ENCODE measurements at places on chromosomes 13 and 19.

GRCh38 chr13:51158365-51158764 lies 47.3 kb upstream of the C13orf42 start:
- no peak for DNase-seq

- DNase-seq: no peak
Observed at GRCh38 chr19:13284929-13285928, 135.0 kb downstream of the IER2 start.

GRCh38 chr13:73228546-73228945 lies 169.7 kb downstream of the KLF5 start:
- peak; percentile 54 for DNase-seq

DNA sequence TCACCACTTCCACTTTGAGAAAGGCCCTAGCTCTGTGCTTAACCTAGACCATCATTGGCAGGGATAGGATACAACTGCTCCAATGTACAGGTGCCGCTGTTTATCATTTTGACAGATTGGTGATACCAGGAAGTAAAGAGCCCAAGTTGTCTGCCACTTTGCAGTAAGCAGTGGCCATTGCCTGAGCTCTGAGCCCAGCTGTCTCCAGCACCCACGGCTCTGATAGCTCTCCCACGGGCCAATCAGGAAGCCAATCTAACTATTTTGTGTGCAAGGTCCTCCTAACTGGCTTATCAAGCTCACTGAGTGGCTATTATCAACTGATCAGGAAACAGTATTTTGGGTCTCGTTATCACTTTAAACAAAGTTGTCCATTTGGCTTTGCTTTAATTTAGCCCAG lies 181.1 kb downstream of the DCT start:
- no peak for DNase-seq

- peak; percentile 77 for DNase-seq
Observed at GRCh38 chr13:113802090-113802531, 43.1 kb downstream of the TMEM255B start.

DNA sequence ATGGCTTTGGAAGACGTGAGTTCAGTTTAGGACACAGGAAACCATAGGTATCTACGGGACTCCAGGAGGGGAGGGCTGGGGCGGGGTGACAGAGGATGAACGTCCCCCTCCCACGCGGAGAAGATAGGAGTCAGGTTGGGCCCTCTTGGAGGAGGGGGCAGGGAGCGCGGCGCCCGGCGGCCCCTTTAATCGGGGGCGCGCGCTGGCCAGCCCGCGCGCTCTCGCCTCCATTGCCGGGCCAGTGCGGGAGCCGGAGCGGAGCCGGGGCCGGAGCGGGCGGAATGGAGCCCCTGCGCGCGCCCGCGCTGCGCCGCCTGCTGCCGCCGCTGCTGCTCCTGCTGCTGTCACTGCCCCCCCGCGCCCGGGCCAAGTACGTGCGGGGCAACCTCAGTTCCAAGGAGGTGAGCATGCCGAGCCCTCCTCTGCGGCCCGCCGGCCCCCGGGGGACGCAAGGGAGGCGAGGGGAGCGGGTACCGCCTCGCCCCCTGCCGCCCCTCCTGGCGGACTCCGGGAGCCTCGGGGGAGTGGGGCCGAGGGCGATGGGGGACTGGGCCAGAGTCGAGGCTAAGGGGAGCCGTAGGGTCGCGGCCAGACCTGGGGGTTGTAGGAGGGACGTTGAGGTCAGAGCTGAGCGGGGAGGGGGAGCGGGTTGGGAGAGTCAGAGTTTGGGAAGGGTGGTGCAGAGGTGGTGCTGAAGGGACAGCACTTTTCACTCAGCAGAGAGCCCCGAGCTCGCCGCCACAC lies at the start of gene TMEM145:
TSS of gene TMEM145 (plus strand) at position 214 of the 744 bp plus-strand sequence. CDS start at position 282, 68 bp downstream.
- DNase-seq: peak; percentile 50

GRCh38 chr13:39154041-39154440 lies 115.8 kb downstream of the NHLRC3 start:
- DNase-seq: no peak

GRCh38 chr19:485077-485476 lies 11.2 kb upstream of the MADCAM1 start:
- DNase-seq: no peak

DNA sequence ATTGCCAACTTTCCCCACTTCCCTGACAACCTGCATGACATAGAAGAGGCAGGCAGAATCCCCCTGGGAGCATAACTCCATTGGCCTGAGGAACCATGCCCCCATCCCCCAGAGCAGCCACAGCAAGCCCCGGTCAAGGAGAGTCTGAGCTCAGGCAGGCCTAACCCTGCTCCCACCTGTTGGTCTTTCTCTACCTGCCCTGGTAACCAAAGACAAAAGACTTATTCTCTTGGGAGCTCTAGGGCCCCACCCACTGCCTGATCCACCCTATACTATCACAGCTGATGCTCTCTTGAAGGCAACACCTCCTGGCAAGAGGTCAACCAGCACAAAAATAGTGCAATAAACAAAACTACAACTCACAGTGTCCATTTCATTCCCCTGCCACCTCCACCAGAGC lies 59.3 kb downstream of the TNFSF13B start:
- no peak for DNase-seq

- DNase-seq: no peak
Observed at GRCh38 chr19:3867971-3868769, 668 bp downstream of the ZFR2 start.

GRCh38 chr13:33554919-33555791 lies 262.8 kb upstream of the RFC3 start:
- peak; percentile 63 for DNase-seq

DNA sequence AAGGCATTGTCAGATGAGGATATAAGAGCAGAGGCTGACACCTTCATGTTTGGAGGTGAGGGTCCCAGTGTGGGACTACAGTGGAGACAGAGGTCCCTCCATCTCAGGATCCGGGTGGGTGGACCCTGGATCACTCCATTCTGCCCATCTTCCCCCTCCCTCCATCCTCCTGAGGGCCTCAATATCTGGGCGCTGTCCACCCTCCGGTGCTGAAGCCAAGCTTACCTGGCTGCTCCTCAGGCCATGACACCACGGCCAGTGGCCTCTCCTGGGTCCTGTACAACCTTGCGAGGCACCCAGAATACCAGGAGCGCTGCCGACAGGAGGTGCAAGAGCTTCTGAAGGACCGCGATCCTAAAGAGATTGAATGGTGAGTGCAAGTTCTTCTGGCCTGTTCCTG lies 11.9 kb downstream of the CYP4F12 start:
- DNase-seq: no peak

DNA sequence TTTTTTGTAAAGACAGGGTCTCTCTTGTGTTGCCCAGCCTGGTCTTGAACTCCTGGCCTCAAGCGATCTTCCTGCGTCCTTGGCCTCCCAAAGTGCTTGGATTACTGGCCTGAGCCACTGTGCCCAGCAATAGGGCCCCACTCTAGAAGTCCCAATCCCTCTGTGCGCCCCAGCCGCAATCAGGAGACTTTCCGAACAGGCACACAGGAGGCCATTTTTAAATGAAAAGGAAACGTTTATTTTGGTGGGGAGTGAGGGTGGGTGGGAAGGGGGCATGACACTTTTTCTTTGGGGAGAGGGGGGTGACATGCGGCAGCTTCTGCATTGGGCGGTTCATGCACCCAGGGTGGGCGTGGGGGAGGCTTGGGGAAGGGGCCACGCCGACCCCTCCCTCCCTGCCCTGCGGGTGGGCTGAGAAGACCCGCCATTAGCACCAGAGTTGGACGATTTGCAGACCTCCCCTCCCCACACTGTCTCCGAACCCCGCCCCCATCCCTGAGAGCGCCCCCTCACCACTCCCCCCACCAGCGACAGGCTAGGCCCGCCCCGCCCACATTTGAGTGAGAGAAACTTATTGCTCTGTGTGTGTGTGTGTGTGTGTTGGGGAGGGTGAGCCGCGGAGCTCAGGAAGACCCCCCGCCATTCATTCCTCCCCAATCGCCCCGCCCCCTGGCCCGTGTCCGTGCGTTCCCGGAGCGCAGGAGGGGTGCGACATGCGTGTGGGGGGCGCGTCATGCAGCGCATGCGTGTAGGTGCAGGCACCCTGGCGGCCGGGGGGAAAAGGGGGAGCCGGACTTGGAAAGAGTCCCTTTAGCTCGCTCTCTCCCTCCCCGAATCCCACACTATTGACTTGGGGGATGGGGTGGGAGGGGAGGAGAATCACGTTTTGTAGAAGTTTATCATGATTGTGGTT lies 17.2 kb downstream of the KCNC3 start:
- no peak for DNase-seq

DNA sequence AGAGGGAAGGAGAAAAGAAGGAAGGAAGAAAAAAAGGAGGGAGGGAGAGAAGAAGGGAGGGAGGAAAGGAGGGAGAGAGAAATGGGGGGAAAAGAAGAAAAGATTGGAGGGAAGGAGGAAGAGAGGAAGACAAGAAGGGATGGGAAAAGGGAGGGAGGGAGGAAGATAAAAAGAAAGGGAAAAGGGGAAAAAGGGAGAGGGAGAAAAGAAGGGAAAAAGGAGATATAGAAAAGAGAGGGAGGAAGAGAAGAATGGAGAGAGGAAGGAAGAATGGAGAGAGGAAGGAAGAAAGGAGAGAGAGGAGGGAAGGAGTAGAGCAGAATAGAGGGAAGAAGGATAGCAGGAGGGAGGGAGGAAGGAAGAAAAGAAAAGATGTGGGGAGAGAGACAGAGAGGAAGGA lies 334.6 kb downstream of the TSHZ3 start:
- no peak for DNase-seq

GRCh38 chr19:47239610-47240296 lies 8.8 kb upstream of the BBC3 start:
- DNase-seq: peak; percentile 48

- peak; percentile 42 for DNase-seq
Observed at GRCh38 chr13:44848920-44849676, 140.2 kb downstream of the NUFIP1 start.

- peak; percentile 88 for DNase-seq
Observed at GRCh38 chr19:51904331-51905165, at the start of gene ZNF649. Gene ZNF649, minus strand, starts transcription at chr19:51905017. Its CDS starts 4,910 bp downstream, at chr19:51900107.

GRCh38 chr13:75690607-75691006 lies 54.5 kb downstream of the LMO7 start:
- no peak for DNase-seq

DNA sequence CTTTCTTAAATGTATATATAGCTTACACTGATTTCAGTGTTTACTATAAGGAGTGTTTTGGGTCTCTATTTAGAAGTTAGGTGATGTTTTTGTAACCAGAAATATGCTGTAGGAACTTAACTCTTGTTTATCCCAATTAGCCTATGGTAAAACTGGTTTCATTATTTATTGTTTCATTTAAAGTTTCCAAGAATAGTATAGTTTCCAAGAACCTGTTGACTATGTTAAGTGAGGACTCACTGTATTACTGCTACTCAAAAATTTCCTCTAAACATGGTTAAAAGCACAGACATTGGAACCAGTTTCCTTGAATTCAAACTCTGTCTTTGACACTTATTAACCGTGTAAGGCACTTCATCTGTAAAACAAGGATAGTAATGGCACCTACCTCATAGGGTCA lies 187.4 kb downstream of the RGCC start:
- DNase-seq: no peak

GRCh38 chr19:18232540-18233223 lies 6.4 kb upstream of the PDE4C start:
- DNase-seq: no peak

GRCh38 chr13:77916488-77916887 lies 2.1 kb downstream of the EDNRB start:
- DNase-seq: no peak

DNA sequence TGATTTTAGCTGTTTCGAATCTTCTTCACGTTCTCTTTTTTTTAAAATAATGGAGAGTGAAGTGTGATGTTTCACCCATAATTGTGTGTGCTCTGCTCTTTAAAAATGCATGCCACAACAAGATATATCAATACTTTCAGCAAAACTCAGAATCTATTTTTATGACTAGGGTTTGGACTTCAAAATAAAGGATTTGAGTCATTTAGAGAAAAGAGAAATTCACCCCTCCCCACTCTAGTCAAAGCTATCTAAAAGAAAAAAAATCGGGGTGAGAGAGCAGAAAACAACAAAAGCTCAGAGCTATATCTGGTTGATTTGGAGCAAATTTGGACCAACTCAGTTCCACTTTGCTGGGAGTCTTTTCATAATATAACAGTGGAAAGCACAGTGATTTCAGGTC lies 244.5 kb downstream of the DNAJC15 start:
- DNase-seq: no peak

- peak; percentile 77 for DNase-seq
Observed at GRCh38 chr19:11138601-11139300, 16.8 kb downstream of the SPC24 start.

DNA sequence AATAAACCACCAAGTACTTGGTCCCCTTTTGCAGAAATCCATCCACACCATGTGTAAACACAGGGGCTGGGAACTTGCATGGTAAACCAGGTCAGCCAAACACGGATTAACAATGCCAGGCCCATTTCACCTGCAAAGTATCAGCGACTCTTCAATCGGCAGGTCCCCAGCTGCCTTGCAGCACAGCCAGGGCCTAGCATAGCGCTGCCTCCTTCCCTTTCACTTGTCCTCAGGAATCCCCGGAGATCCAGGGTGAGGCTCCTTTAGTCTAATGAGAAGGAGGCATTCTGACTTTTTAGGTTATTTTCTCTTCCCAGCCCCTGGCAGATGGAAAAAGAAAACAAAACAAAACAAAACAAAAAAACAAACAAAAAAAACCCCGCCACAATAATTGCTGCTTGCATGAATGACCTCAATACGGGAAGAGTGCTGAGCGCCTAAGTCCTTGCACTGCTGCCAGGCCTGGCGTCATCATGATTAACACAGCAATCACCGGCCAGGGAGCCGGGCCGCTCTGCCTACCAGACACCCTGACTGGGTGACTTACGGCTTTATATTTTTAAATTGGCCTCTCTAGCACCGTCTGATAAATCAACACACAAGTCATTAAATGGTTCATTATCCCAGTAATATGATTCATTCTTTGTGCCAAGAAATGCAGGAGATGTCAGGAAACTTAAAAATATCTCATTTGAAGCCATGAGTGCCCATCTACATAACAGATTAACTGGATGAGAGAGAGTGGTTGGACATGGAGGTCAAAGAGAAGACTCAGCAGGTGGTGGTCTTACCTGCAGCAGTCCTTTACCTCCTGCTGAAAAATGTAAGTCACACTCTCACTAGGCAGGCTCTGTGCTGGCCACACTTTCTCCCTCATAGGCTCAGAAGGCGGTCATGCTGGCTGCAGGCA lies 692.7 kb downstream of the UQCRFS1 start:
- no peak for DNase-seq

DNA sequence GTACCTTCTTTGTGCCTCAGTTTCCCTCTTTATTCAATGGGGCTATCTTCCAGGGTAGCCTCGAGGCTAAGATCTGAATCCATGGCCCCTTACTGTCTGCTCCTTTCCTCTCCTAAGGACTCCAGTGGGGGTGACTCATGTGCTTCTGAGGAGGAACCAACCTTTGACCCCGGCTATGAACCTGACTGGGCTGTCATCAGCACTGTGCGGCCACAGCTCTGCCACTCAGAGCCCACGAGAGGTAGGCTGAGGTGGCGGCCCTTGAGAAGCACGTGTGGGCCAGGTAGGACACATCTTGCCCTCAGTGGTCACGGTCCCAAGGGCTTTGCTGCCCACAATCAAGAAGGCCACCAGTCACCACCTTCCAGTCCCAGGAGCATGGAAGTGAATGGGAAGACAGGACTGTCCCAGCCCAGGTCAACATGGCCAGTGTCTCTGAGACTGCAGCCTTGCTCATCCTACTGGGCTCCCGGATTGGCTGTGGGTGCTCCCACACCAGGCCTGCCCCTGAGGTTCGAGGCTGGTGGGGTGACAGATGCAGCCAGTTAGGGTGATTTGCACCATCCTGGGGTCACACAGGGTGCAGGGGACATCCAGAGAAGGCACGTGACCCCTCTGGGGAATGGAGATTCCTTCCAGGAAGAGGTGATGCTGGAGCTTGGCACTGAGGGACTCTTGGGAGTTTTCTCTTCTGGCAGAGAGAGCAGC lies 2.8 kb downstream of the TBC1D17 start:
- no peak for DNase-seq

- no peak for DNase-seq
Observed at GRCh38 chr19:3387645-3388589, 21.5 kb downstream of the NFIC start.
